ENCODE measurements at places on chromosomes 6 and 20.

GRCh38 chr6:121590916-121591315 lies 155.5 kb downstream of the GJA1 start:
- DNase-seq, result no peak

DNA sequence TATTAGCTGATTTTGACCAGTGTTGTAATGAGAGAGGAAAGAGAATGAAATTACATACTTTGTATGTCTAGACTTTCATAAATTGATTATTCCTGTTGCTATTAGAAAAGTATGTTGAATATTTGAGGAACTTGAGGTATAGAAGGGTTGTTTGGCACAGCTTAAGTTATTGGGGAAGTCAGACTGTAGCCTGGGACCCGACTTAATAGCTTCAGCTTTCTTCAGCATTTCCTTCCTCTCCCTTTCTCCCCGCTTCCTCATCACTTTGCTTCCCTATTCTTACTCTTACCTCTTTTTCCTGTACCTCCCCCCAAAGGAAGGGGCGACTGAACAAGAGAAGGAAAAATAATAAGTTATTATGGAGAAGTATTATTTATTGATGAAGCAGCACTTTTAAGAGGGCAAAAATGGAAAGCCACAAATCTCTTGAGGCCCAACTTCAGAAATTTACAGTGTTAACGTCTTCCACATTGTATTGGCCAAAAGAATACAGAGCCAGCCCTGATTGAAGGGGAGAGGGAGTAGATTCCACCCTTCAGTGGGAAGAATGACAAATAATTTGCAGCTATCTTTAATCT lies 7.4 kb downstream of the SENP6 start:
- no peak for DNase-seq

- no peak for DNase-seq
Measured at GRCh38 chr6:113632220-113632864, 224.8 kb upstream of the MARCKS start.

- DNase-seq, result peak; percentile 69
Measured at GRCh38 chr6:617456-618100, 39.3 kb downstream of the HUS1B start.

- no peak for DNase-seq
Measured at GRCh38 chr6:17927705-17928104, 59.7 kb downstream of the KIF13A start.

- no peak for DNase-seq
Measured at GRCh38 chr6:53049415-53049814, 15.8 kb upstream of the FBXO9 start.

- DNase-seq, result no peak
Measured at GRCh38 chr20:571754-572441, 28.3 kb upstream of the CSNK2A1 start.

GRCh38 chr6:34053721-34054120 lies 92.2 kb downstream of the GRM4 start:
- DNase-seq, result peak; percentile 11

DNA sequence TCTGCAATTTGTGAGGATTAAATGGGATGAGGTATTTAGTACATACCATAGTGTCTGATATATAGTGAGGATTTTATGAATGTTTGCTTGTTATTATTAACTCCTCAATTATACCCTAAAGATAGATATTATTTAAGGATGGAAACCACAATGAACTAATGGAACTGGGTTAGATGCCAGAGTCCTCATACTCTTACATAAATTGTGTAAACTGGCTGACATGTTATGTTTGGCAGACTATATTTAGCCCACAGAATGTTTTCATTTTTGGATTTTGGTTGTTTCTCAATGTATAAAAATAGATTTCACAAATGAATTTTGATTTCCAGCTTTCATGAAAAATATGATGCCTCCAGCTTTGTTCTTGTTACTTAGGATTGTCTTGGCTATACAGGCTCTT lies 37.6 kb downstream of the HTR1B start:
- no peak for DNase-seq

DNA sequence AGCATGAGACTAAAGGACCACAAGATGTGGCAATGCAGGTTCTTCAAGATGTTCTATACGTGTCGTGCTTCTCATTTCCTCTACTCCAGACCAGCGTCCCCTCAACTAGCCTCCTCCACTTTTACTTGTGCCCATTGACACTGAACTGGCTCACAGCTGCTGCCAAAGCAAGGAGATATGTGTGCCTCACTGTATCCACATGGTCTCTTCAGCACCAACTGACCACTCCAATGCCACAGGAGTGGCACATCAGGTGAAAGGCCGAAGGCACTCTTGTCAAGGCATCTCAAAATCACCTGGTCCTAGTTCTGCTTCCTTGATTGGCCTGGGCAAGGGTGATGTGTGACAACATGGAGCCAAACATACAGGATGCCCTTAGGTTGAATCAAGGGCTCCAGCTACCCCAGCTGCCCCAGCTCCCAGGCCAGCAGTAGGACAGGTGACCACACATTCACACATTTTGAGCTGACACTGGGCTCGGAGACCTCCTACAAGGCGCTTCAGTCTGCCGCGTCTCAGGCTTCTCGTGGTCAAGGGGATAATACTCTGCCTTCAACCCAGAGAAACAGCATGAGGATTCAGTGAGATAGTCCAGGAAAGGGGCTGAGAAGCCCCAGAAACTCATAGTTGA lies 205.2 kb upstream of the CDH4 start:
- no peak for DNase-seq

- DNase-seq, result peak; percentile 76
Measured at GRCh38 chr6:138572167-138572875, 73.0 kb upstream of the NHSL1 start.

All from COR-L47 (cell line).